Activated CD8-positive, alpha-beta memory T cell treated with anti-CD3 and anti-CD28 coated beads for 48 hours (primary cell): ENCODE measurements at places on chromosomes 7 and 10.

DNA sequence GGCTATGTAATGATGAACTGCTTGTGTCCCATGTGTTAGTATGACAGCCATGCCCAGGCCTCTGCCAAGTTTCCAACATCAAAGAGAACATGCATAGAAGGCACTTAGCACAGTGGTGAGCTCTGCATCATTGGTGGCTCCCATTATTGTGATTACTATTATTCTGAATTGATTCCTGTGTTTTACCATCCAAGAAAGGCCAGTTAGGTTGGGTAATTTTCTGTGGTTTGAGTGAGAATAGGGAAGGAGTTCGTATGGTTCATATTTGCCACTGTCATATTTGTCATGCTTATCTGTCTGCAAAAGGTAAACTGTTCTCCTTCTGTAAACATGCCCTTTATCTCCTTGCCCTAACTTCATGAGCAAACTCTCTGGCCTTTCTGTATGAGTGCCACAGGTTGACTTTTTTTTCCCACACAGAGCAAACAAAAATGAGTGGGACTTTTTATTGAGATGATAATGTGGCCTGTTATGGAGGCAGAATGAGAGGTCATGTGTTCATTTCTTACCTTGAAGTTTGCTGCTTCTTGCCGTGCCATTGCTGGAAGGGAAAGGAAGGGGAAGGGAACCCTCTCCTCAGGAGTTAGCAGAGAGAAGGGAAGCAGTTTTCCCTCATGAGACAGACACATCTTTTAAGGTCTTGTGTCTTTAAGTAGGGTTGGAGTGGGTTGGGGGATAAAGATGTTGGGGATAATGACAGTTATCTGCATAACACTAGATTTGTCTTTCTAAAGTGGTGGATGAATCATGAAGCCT lies 301.9 kb downstream of the LRMDA start:
- DNase-seq, result no peak

DNA sequence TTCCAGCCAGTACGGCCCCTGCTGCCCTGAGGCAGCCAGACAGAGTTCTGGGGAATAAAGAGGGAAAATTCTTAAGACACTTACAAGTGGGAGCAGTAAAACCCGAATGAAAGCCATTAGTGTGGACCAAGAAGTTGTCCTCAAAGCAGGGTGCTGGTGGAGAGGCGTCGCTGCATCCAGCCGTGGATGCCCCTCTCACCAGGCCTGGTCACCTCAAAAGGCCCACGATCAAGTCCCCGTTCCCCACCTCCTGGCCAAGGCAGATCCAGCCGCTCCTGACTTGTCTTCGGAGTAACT lies 656 bp downstream of the VSTM4 start:
- no peak for DNase-seq

DNA sequence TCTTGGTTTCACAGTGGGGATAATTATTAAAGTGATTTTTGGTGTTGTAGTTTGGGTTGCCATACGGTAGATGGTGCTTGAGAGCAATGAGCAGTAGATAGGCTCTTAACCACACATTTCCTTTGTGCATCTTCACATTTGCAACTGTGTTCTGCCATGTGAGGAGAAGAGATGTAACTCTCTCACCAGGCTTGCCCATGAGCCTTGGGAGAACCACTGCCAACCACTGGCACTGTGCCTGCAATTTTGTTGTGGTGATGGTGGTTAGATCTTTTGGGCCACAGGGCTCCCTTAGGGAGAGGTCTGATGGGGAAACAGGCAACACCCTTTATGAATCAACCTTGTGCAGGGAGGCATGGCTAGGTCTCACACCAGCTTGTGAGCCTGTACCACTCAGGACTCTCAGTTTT lies 204.3 kb downstream of the CCDC7 start:
- no peak for DNase-seq

DNA sequence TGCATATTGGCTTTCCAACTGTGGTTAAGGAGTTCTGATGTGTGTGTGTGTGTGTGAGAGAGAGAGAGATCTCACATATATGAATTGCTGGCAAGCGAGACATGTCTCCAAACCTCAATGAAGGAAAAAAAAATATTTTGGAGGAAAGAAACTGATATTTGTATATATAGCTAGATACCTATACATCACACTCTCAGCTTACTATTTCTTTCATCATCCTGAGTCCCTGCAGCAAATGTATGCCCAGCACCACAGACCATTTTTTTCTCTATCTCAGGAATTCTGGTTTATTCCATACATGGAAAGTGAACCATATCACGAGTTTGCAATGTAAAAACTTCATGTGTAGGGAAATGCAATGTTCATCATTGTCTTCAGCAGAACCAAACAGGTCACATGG lies 68.9 kb downstream of the MTERF1 start:
- DNase-seq, result no peak

- no peak for DNase-seq
These were observed 31.0 kb downstream of the CUX1 start for GRCh38 chr7:101848208-101848951.

- DNase-seq, result no peak
These were observed 219.2 kb downstream of the ETV1 start for GRCh38 chr7:13770305-13770704.

DNA sequence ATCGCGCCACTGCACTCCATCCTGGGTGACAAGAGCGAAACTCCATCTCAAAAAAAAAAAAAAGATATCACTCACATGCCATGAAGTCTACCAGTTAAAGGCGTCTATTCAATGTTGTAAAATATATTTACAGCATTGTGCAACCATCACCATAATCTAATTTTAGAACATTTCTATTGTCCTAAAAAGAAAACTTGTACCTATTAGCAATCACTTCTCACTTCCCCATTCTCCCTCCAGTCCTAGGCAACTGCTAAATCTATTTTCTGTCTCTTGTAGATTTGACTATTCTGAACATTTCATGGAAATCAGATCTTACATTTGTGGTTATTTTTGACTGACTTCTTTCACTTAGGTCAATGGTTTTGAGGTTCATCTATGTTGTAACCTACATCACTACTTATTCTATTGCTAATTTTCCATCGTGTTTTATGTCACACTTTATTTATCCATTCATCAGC lies 25.2 kb upstream of the OTUD1 start:
- no peak for DNase-seq
